ENCODE measurements at places on chromosomes 4 and X. TPM values are rescaled to one million over a fixed set of nuclear protein-coding genes. Genes with fewer than 3 reads are reported as not detected.

- no peak for ATAC-seq
Measured at GRCh38 chr4:31080887-31081286, 360.7 kb downstream of the PCDH7 start.

DNA sequence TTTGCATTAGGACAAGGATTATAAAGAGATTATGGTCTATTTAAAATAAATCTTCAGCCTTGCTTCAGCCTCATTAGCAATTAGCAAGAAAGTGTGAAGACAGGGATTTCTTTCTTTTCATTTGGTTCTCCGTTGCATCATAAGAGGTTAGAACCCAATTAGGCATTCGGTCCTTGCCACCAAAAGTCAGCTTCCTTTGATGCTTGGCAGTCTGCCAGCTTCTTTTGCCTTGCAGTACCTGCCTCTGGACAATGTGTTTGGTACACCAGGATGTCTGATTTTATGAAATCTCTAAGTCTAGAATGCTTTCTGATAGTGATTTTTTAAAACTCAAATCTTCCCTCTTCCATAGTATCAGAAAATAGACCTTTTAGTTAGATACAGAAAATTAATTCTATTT, 12.4 kb downstream of the SMIM20 start:
- ATAC-seq = no peak

GRCh38 chr4:184282251-184282713, 64.6 kb upstream of the ENPP6 start:
- ATAC-seq = no peak

DNA sequence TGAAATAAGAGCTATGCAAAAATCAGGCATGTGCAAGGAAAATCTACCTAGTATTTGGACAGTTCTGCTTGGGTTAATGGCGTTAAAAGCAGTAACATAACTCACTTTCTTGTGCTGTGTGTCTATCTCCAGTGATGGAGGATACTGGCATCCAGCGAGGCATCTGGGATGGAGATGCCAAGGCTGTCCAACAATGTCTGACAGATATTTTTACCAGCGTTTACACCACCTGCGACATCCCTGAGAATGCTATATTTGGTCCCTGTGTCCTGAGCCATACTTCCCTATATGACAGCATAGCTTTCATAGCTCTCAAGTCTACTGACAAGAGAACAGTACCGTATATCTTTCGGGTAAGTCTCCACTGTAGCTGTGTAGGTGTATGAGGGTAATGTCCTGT, 2.6 kb downstream of the PRDM8 start:
- ATAC-seq = no peak

DNA sequence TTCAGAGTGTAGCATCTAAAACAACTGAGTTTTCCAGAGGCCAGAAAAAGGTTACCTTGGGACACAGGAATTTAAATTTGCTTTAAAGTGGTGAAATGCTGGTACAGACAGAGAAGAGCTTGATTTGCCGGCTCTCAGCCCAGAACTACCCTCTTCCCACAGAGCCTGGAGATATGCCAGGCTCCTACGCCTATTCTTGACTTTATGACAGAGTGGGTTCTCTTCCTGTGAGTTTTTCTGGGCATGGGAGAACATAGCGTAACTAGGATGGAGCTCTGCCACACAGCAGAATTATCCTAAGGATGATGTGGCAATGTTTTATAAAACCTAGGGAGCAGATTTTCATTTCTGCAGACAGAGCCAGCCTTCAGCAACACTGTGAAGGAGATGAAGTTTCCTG, 241.8 kb downstream of the GRIA3 start:
- no peak for ATAC-seq

GRCh38 chr4:180041576-180041975, 2201.6 kb upstream of the TENM3 start:
- no peak for ATAC-seq

ETDB gene
- not detected for total RNA-seq

TRIM2 gene
- 32.0 TPM for total RNA-seq

TCP11X2 gene
- total RNA-seq = not detected
